ENCODE measurements at places on chromosomes 2 and 18. TPM values are rescaled to one million over a fixed set of nuclear protein-coding genes. Genes with fewer than 3 reads are reported as not detected.

CFC1 gene
- total RNA-seq = 48.4 TPM

ARHGEF33 gene
- 1.0 TPM for total RNA-seq

CTLA4 gene
- not detected for total RNA-seq

SLC8A1 gene
- total RNA-seq = 492 TPM

GAREM2 gene
- total RNA-seq = 1.2 TPM

GAL3ST2 gene
- total RNA-seq = 0.18 TPM

PCARE gene
- 0.49 TPM for total RNA-seq

ABCG8 gene
- total RNA-seq = not detected

USP37 gene
- total RNA-seq = 16.5 TPM

DYNAP gene
- not detected for total RNA-seq

LOXHD1 gene
- 0.21 TPM for total RNA-seq

STK25 gene
- 422 TPM for total RNA-seq

All from cardiac muscle cell (in vitro differentiated cells and primary cell).